ENCODE measurements at places on chromosomes 3 and 15.

- no peak for DNase-seq
Measured at GRCh38 chr15:90004671-90005070, 3.5 kb downstream of the ZNF710 start.

GRCh38 chr3:146374146-146374545 lies 95.2 kb downstream of the PLSCR2 start:
- no peak for DNase-seq

- DNase-seq = no peak
Measured at GRCh38 chr3:115808816-115809215, 185.5 kb downstream of the GAP43 start.

GRCh38 chr3:173983343-173983742 lies 585.8 kb downstream of the NLGN1 start:
- no peak for DNase-seq

- DNase-seq = peak; percentile 38
Measured at GRCh38 chr15:59165726-59166125, 40.9 kb upstream of the LDHAL6B start.

GRCh38 chr15:59792359-59792758 lies 103.2 kb upstream of the BNIP2 start:
- DNase-seq = peak; percentile 53

DNA sequence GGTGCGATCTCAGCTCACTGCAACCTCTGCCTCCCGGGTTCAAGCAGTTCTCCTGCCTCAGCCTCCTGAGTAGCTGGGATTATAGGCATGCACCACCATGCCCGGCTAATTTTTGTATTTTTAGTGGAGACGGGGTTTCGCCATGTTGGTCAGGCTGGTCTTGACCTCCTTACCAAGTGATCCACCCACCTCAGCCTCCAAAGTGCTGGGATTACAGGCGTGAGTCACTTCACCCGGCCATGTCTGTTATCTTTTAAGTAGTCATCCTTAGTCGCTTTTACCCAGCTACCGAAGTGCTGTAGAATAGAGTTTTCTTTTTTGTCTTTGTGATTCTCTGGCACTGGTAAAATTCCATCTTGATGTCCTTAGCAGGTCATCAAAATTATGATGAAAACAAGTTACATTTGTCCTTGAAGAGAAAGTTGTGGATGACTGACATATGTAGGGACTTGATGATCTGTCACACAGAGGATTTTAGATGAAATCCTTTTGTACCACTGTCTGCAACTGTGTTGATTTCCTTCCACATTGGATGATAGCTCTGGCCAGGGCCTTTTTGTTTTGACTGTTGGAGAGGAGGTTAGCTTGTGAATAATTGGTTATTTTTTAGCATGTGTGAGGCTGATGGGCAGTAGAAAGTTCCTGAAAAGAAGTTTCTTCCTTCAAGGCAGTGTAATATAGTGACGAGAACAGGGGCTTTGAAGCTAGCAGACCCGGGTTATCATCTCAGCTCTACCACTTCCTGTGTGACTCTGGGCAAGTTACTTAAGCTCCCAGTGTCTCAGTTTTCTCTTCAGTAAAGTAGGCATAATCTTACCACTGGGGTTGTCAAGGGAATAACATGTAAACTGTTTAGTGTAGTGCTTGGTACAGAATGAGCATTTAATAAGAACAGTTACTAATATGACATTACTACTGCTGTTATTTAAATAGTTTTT lies 18.8 kb downstream of the ATG7 start:
- peak; percentile 64 for DNase-seq

DNA sequence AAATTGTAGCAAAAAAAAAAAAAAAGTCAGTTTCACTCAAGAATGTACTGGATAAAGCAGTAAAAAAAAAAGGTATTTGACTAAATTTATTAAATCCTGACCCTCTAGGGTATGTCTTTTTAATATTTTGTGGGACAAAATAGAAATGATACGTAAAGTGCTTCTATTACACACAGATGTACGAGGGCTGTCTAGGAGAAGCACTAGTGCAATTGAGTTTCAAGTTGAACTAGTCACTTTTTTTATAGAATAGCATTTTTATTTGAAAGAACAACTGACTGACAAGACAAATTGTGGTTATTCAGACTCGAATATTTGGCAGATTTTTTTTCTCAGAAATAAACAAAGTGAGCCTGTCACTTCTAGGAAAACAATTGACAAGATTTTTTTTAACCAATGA lies 49.0 kb downstream of the CCDC54 start:
- no peak for DNase-seq

DNA sequence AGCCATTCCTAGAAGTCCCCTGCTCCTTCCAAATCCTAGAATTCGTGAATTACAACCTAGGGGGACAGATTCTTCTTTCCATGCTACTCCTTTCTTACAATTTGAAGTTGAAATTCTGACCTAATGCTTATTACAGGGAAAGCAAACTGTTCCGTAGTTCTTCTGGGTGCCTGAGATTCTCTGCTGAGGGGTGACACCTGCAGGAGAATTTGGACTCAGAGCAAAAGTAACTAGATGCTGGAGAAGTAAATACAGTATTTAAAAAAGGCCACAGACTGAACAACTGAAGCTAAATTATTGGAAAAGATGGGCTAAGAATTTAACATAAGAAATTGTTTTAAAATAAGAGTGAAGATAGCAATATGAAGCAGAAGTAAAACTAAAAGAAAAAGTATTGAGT lies 37.9 kb downstream of the ACAD9 start:
- DNase-seq = no peak

DNA sequence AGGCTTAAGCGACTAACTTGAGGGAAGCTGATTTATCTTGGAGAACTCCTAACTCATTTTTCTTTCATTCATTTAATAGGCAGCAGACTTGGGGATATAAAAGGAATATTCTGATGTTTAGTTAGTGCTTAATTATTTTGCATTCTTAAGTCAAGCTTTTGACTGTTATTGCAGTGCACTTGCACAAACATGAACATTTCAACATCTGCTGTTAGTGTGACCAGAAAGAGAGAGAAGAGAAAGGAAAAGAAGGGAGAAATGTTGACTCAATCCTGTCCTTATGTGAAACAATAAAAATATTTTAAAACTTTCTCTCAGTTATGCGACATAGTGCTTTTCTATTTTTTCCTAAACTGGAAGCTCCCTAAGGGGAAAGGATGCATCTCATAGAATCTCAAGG lies 507.8 kb downstream of the LPP start:
- no peak for DNase-seq

GRCh38 chr3:105157766-105158085 lies 209.0 kb upstream of the ALCAM start:
- DNase-seq = no peak

GRCh38 chr3:168284728-168285127 lies 189.0 kb upstream of the GOLIM4 start:
- DNase-seq = no peak

DNA sequence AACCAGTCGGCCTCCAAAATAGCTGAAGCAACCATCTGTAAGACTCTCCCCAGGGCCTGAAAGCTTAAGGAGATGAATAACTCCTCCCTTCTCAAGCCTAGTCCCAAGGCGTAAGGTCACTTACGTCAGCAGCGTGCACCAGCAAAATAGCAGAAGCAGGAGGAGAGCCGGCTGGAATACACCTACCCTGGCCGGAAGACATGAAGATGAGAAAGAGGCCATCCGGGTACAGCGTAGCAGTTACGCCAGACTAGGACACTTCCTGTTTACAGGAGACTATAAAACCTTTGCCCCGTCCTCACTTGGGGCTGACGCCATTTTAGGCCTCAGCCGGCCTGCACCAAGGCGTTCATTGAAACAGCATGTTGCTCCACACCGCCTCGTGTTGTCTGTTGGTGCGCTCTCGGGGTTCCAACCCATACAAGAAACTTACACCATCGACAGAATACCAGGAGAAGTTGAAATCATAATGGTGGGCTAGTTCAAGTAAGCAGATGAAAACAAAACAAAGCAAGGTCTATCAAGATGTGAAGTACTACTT lies 2.5 kb downstream of the CFAP92 start:
- no peak for DNase-seq

GRCh38 chr3:142210144-142210543 lies 15.2 kb downstream of the GK5 start:
- DNase-seq = no peak

DNA sequence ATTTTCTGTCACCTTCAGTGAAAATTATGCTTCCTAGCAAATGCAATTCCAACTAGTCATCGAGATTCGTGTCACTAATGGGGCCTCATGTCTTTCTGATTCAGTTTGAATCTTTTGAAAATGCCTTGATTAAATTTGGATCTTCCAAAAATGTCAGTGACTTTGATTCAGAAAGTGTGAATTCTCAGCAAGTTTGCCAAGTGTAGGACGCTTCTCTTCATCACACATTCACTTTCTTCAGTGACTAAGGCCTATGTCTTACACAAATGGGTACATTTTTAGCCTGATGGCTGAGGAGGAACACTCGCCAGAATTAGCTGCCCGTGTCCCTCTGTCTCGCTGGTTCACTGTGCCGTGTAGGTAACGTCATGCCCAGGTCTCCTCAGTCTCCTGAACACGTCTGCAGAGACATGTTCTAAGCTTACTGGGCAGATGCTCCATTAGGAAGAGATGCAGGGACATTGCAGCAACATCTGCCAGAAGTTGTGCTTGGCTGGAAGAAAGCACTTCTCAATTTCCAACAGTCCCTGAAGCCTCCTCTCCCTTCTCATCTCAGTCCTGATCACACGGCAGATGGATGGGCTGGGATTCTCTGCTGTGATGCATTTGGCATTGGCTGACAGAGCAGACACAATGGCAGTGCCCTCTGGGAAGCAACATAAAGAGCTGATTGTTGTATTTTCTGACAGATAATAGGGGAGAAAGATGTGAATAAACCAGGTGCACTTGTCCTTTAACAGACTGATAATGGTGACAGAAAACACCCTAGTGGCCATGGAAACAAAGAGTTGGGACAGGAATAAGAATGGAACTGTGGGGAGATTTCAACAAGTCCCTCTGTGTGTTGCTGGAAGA lies 29.1 kb upstream of the LYZL4 start:
- no peak for DNase-seq

- DNase-seq = no peak
Measured at GRCh38 chr3:169634618-169635236, 28.8 kb downstream of the MECOM start.

DNA sequence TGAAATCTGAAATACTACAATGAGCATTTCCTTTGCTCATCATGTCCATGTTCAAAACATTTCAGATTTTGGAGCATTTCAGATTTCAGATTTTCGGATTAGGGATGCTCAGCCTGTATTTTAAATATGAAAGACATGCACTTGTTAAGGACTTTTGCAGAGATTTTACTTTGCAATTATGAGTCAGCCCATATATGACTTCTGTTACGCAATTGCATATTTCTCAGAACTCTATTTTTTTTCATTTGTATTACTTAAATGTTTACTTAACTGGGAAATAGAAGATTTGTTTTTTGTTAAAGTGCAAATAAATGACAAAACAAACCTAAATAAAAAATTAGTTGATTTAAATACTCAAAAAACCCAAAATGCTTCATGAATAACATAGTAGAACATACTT lies 376.2 kb downstream of the ZBTB20 start:
- DNase-seq = no peak

- no peak for DNase-seq
Measured at GRCh38 chr15:38111070-38111469, 141.6 kb upstream of the SPRED1 start.

GRCh38 chr15:77464129-77464865 lies 43.6 kb downstream of the HMG20A start:
- no peak for DNase-seq

- DNase-seq = no peak
Measured at GRCh38 chr3:190307164-190307545, 15.1 kb downstream of the CLDN1 start.

DNA sequence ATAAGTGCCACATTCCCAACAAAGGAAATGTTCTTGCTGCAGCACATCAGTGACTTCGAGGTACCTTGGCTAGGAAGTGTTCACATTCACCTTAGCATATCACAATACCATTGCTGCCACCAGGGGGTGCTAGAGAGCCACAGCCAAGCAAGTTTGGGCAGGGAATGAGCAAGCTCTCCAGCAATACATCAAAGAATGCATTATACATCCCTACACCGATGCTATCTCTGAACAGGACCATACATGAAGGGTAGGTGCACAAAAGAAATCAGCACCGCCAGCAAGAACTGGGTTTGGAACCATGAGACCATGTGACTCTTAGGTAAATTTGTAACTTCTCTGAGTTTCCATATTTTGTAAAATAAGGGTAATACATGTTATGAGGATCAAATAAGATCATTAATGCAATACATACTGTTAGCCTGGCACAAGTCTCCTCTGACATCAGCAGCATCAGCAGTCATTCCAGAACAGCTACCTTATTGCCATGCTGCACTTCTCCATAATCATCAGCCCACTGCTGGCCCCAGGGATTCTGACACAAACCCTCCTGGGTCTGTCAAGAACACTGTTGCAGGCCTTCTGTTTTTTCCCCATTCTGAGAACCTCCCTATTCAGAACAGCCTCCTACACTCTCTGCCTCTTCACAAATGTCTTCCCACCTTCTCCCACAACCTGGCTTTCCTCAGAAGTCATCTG lies 37.5 kb downstream of the RYK start:
- DNase-seq = peak; percentile 88

DNA sequence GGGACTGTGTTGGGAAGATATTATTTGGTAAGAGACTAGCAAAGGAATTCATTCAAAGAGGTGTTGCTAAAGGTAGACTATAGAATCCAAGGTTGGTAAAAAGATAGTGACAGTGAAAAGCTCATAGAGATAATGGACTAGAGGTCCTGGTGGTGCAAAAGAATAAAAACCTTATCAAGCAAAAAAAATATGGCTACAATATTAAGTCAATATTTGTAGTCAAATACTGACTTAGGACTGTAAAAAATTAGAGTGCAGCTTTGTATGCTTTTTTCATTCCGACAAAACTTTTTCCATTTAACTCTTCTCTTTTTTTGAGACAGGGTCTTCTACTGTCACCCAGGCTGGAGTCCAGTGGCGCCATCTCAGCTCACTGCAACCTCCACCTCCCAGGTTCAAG lies 444.0 kb upstream of the AGTR1 start:
- DNase-seq = no peak

- no peak for DNase-seq
Measured at GRCh38 chr3:161163297-161163696, 57.8 kb upstream of the NMD3 start.

DNA sequence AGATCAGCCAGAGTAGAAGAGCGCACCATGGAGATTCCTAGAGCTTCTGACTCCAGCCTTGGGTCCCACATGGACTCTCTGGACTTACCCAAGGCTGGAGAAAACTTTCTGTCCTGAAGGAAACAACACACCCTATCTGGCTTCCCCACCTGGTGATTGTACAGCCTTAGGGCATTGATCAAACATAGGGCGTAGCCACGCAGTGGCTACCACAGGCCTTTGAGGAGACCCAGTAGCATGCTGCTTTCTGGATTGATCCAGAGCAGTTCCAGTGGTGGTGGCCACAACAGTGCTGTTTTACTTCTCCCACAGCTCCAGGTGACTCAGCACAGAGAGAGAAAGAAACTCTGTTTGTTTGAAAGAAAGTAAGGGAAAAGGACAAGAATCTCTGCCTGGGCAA lies 23.5 kb downstream of the PYDC2 start:
- no peak for DNase-seq

DNA sequence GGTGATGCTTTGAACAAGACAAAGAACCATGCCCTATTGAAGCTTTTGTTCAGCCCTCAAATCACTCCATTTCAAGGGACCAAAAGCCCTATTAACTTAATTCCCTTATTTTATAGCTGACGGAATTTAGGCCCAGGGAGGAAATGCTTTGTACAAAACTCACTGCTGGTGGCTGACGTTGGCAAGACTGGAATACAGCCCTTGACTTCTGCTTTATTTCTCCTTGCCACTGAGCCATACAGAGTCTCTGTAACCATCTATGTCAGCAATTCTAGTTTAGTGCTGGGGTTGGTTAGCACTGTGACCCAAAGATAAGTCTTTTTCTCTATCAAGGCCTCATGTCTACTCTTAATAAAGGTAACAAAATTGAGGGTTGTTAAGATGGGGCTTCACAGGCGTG lies 316.1 kb upstream of the TPRG1 start:
- no peak for DNase-seq

GRCh38 chr3:112751564-112752512 lies 94.8 kb downstream of the CD200R1L start:
- DNase-seq = no peak
